H1 (cell line): ENCODE measurements at places on chromosomes 5 and 9.

DNA sequence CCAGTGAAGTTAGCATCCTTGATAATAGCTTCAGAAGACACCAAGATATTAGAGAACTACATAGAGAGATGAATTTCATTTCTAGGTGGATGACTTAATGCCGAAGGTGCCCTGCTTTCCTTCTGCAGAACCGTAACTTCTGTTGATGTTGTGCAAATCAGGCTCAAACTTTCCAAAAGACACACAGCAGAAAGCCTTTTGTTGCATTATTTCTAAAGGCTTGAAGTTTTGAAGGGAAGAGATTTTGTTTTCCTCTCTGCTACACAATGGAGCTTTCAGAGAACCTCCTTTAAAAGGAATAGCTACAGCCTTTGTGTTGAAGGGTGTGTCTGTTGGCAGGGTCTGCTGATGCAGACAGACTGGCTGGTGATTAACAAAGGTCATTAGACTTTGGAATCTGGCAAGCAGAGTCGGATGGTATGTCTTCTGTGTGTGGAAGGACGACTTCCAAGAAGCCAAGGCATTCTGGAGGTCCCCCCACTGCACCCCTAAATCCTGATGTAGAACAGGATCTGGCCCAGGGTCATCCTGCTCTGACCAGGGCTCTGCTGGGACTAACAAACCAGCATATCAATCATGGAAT, 57.8 kb downstream of the ZNF462 start:
- H3K4me1 ChIP-seq: peaks cover 10% of the 10 kb centered on the region; the same call in 1 of the 2 replicates
- no peak for DNase-seq
- H3K36me3 ChIP-seq: peaks cover 51% of the 10 kb centered on the region
- H3K27me3 ChIP-seq: no peaks in the 10 kb centered on the region
- H3K27ac ChIP-seq: peak overlapping the region; percentile 44; the same call in 1 of the 2 replicates
- no peak overlapping the region for H3K4me3 ChIP-seq

DNA sequence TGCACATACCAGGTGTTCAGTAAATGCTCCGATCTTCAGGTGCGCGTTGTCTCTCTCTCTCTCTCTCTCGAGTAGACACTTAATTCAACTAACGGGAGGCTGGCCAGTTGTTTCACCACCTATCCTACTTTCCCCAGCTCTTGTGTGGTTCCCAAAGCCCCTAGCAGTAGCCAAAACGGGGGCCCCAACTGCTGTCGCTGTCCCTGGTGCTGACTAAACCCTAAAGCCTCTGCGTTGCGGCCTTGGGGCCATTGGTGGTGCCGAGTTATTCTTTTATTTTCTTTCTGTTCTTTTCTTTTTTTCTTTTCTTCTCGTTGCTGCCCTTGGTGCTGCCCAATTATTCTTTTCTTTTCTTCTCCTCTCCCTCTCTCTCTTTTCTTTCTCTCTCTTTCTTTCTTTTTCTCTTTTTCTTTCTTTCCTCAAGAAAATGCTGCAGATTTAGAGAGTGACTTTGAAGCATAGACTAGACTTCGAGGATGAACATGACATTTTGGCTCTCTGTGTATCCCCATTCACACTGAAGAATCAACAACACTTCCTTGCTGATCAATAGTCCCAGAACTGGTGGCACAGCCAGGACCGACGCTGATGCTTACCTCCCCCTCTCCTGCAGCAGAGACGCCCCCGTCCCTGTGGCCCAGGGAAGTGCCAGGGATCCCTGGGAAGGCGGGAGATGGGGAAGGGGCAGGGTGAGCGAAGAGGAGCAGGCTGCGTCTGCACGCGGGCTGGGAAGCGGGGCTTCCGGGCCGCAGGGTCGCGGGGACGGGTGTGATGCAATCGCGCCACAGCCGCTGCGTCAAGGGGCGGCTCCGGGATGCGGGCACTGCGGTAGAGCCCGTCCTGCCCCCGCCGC, at the start of gene FBLL1:
FBLL1 (plus strand) TSS at position 785 of the 853 bp plus-strand sequence. CDS start 200 bp downstream, outside the sequence.
- no peak within 1 kb of the TSS for H3K27ac ChIP-seq
- H3K36me3 ChIP-seq: no peaks in the 10 kb centered on the region
- H3K27me3 ChIP-seq: peaks cover 12% of the 10 kb centered on the region
- no peaks in the 10 kb centered on the region for H3K4me1 ChIP-seq
- peak within 1 kb of the TSS; percentile 54 for H3K4me3 ChIP-seq

GRCh38 chr9:114884787-114885452, 45.5 kb downstream of the TNFSF8 start:
- H3K4me3 ChIP-seq: no peak overlapping the region
- peaks cover 6% of the 10 kb centered on the region; the same call in 1 of the 2 replicates for H3K4me1 ChIP-seq
- H3K27ac ChIP-seq: no peak overlapping the region
- H3K27me3 ChIP-seq: no peaks in the 10 kb centered on the region

GRCh38 chr9:113581865-113582697, 118.6 kb downstream of the RGS3 start:
- no peaks in the 10 kb centered on the region for H3K4me1 ChIP-seq
- DNase-seq: no peak
- no peak overlapping the region for H3K4me3 ChIP-seq
- no peaks in the 10 kb centered on the region for H3K27me3 ChIP-seq
